ENCODE measurements at places on chromosomes 3 and 15.

DNA sequence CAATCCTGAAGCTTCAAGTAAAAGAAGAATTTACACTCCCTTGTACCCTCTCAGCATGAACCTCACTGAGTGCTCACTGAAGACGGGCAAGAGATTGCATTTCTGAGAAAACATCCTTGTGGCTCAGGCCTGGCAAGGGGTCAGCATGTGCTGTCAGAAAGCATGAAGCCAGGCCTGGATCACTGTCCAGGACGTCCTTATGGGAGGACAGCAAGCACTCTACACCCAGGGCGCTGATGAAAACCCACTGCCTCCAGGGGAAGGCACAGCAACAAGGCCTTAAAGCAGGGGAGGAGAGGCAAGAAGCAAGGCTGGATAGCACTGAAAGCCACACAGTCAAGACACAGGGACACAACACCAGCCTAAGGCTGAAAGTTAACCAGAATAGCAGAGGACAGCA is 315.4 kb downstream of the OCA2 start:
- DNase-seq: no peak

- no peak for DNase-seq
These were observed 11.9 kb downstream of the ABHD6 start for GRCh38 chr3:58249358-58250092.

DNA sequence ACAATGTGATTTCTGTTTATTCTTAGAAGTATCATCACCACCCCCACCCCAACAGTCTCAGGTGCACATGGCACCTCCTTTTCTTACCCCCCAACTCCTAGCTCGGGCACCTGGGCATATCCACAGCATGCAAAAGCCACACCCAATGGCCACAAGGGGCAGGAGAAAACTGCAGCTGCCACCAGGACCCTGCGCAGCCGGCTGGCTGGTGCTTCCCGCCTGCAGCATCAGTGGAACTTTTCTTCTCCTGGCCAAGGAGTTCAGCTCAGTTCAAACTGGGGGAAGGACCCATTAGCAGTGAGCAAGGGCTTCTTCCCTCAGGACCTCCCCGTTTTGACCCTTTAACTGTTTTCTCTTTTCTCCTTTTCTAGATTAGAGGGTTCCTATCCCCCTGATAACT is 44.8 kb downstream of the TM4SF18 start:
- no peak for DNase-seq

- no peak for DNase-seq
These were observed 28.7 kb downstream of the CACNA2D2 start for GRCh38 chr3:50474717-50475116.

- DNase-seq: no peak
These were observed 209.7 kb upstream of the POU1F1 start for GRCh38 chr3:87486115-87486514.

DNA sequence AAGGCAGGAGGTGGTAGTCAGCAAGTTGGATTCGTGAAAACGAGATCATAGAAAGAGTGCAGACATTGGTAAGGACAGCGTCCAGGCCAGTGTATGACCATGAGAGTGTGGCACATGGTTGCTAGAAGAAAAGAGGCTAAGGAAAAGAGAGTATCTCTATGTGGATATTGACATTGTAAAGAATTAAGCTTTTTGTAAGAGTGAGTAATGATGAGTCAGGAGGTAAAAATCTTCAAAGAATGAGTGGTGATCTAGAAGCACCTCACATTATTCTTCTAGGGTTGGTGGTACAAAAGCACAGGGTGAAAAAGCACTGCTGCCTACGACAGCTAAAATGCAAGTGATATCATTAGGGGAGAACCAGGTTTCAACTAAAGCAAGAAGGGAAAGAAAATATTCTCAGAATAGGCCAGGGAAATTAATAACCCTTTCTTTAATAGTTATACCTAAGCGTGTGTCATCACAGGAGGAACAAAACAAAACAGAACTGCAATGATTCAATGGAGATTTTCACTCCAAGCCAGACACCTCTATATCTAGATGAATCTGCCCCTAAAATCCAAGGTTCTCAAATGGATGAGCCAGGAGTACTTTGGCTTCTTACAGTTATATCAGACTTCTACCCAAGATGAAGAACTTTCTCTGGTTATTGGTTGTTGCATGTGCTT is 884.7 kb downstream of the NAALADL2 start:
- DNase-seq: no peak

DNA sequence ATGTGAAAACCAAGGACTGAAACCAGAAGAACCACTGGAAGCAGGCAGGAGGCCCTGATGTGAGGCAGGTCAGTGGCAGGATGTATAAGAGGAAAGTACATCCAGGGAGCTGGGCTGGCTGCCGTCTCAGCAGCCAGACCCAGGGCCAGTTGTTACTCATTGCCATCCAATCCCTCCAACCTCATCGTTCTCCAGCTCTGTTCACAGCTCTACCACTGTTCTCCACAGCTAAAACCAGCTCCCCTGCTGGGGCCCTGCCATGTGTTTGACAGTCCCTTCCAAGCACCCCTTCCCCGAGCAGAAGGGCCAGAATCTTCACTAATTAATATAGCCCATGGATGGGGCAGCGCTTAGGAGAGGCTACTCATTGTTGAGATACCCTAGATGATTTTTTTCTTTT is 206.6 kb downstream of the MECOM start:
- DNase-seq: no peak

GRCh38 chr15:39376371-39376909 is 204.4 kb upstream of the THBS1 start:
- no peak for DNase-seq

DNA sequence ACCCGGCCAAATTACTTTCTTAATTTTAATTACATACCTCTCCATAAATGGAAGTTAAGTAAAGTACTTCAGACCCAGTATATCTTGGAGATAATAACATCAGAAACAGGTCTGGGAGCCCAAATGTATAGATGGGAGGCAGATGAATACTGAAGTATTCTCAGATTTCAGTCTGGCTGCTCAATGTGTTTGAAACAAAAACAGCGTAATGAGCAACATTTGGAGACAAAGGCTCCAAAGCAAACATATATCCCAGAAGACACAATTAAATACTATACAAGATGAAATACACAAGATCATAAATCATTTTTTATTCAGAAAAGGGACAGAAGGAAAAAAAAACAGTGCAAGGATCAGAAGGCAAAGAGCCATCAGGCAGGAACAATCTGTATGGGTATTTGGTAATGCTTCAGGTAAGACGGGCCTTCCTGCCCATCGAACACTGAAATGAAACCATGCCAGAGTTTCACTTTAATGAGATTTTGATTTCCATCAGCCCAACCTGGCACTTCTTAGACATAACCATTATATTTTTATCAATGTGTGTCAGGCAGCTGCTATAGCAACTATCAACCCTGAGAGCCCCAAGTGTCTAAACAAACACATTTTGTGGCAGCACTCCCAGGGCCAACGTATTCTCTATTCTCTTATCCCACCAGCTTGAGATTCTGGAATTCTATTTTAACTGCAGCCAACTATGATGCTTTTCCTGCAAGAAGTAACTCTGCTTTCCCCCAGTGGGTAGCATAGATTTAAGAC is 210.8 kb downstream of the STT3B start:
- DNase-seq: no peak

DNA sequence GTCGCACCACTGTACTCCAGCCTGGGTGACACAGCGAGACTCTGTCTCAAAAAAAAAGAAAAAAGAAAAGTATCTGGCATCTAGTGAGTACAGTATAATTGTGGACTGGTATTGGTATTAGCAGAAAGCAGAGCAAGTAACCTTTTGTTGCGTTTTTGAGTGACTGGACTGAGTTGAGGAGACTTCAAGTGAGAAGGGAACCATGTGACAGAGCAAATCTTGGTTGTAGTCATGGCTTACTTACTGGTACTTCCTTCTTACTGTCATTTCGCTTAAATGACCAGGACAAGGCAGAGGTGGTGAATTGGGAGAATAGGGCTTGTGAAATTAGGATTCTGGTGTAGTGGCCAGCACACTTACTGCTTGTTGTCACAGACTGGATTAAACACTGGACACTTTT is 20.6 kb downstream of the RTF1 start:
- no peak for DNase-seq

DNA sequence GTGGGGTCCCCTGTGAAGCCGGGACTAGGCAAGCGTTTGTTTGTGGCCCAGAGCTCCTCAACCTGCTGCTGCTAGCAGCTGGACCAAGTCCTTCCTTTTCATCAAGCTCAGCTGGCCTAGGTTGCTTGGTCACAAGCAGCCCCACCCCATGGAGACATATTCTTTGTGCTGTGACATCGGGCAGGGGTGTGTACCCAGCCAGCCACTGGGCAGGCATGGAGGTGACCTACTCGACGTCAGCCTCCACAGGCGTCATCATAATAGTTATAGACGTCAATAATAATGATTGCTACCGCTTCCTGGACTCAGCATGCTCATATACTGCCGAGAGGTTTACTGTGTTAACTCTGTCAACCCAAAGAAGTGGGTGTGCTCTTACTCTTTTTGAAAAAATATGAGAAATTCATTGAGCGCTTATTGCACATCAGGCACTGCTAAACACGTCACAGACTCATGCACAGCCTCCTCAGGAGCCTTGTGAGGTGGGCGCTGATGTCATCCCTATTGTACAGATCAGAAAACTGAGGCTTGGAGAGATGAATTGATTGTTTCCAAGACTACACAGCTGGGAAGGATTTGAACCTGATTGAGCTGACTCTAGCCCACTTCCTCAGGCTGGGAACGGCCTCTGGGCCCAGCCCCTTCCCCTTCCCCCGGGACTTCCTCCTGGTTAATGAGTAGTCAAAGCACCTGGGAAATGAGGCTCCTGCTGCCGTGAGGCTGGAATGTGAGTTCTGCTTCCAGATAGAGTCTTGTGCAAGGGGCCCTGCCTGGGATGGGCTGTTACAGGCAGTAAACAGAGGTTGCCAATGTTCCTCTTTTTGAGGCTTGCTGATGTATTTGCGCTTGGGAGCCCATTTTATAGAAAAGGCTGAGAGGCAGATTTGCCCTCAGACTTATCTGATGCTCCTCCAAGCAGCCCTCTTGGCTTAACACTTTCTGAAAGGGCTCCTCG is 16.2 kb downstream of the SLC6A6 start:
- DNase-seq: no peak

DNA sequence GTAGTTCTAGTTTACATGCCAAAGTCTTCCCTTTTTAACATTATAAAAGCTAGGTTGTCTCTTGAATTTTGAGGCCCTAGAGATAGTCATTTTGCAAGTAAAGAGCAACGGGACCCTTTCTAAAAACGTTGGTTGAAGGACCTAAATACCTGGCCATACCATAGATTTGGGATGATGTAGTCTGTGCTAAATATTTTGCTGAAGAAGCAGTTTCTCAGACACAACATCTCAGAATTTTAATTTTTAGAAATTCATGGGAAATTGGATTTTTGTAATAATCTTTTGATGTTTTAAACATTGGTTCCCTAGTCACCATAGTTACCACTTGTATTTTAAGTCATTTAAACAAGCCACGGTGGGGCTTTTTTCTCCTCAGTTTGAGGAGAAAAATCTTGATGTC is 21.3 kb downstream of the SLC35A5 start:
- DNase-seq: no peak

DNA sequence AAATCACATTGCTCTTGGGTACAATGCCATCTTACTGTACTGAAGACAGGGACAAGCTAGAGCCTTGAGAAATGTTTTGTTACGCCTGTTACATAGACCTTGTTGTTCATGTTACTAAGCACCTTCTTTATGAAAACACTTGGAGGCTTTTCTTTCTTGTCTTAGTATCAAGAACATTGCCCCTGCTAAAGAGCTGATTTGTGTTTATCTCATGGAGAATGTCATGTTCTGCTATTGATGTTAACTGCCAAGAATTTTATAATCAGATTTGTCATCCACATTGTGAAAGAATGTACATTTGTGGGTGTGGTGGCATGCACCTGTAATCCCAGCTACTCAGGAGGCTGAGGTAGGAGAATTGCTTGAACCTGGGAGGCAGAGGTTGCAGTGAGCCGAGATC is 431.3 kb upstream of the MDFIC2 start:
- DNase-seq: no peak

GRCh38 chr3:72079369-72079872 is 294.5 kb upstream of the PROK2 start:
- DNase-seq: no peak

DNA sequence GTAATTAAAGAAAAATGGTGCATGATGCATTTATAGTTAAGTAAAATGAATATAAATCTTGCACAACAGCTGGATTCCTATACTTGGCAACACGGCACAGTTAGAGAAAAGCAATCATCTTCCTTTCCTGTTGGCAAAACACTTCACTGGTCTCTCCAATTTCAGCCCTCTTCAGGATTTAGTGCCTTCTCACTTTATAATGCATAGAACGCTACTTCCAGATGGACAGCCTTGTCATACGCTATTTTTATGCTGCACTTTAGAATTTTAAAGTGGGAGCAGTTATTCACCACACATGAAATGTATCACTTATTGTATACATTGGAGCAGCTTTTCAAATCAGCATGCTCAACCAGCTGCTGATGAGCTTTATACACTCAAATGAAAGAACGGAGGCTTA is 194.4 kb upstream of the GBE1 start:
- no peak for DNase-seq

DNA sequence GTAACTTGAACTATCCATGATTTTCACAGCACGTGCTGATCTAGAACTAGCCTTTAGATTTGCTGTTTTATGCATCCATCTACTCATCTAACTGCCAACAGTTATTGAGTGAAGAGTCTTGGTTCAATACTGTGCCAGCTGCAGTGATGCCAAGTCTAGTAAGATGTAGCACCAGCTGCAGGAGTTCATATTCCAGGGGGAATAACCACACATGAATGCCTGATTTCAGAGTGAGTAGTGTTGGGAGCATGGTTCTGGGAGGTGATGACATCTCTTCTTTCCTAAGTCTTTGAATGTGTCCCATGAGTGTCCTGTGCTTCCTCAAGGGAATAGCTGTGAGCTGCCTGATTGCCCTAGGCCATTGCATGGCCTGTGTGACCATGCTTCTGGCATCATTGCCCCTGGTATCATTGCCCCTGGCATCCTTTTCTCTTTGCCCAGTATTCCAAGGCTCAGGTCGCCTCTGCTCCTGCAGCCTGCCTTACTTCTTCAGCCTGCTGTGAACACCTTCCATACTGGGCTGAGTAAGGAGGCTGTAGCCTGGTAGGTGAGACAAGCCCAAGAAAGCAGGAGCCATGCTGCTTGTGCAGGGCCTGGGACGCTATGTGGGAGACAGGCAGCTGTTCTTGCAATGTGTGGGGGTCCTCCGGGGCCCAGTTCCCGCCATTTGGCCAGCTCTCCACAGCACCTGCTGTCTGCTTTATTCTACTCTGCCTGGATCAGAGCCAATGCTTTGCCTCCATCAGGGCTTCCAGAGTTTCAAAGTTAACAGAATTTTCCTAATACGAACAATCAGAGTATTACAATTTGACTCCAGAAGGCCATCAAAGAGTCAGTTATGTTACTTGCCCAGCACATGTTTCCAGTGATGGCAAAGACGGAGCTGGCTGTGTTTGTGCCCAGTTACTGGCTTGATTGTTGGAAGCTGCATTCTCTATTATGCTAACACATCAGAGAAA is 73.2 kb downstream of the CLSTN2 start:
- DNase-seq: no peak

DNA sequence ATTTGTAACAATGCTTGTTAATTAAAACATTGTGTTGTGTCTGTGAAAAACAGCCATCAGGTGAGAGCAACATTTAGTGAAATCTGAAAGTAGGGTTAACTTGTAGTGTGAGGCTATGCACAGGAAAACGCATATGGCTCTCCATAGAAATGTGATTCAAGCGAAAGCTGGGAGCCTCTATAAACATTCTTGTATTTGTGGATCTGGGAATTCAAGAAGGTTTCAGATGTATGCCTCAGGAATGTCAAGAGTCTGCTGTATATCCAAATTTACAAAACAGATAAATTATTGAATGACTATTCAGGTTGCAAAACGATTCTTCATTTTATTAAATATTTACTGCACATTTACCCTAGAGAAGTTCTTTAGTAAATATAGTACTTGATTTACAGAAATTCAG is 166.0 kb downstream of the THSD4 start:
- DNase-seq: no peak

GRCh38 chr3:177751770-177752169 is 554.5 kb upstream of the TBL1XR1 start:
- DNase-seq: no peak
